T-helper 2 cell (primary cell): ENCODE measurements at places on chromosomes 11 and 22.

DNA sequence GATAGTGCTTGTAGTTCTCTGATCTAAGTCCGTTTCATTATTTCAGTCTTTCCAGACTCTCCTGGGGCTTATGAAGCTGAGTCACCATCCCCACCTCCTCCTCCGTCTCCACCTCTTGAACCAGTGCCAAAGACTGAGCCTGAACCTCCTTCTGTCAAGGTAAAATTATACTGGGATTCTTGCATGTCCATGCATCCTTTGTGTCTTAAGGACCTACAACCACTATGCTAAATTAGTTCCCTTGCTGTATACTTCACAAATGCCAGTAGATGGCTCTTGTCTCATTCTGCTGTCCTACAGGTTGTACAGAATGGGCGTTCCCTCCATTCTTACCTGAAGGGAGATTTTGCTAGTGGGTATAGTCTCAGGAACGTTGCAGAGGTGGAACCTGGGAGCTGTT lies 42.2 kb downstream of the POLD3 start:
- DNase-seq = no peak

GRCh38 chr22:47379037-47379436 lies 616.6 kb downstream of the TBC1D22A start:
- no peak for DNase-seq

DNA sequence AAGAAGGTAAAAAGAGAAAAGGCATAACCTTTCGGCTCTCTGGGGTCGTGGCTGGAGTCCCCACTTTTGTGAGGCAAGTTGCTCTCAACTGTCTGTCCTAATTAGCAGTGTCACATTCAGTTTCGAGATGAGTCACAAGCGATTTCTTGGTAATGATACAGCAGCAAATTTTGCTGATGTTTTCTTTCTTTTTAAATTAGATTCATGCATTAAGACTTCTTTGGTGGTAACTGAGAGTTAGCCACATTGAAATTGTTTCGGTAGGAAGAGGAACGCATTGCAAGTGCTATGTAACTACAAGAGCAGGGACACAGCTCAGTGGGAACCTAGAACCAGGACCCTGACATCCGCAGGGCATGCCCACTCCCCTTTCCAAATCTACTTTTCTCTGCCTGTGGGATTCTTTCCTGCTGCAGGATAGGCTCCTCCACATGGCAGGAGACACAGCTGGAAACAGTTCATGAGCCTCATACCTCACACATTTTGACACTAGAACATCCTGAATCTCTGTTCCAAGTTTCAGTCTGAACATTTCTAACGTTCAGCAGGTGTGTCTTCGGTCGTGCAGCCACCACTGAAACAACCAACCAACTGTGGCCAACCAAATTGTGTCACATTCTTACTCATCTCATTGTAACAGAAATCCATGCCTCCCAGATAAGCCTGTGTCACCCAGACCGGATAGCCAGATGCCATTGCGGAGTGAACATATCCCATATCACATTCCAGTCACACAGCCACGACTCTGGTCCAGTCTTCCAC lies 987.6 kb downstream of the NTM start:
- no peak for DNase-seq

- DNase-seq = no peak
These were observed 150.8 kb upstream of the TIMP3 start for GRCh38 chr22:32650553-32651345.

DNA sequence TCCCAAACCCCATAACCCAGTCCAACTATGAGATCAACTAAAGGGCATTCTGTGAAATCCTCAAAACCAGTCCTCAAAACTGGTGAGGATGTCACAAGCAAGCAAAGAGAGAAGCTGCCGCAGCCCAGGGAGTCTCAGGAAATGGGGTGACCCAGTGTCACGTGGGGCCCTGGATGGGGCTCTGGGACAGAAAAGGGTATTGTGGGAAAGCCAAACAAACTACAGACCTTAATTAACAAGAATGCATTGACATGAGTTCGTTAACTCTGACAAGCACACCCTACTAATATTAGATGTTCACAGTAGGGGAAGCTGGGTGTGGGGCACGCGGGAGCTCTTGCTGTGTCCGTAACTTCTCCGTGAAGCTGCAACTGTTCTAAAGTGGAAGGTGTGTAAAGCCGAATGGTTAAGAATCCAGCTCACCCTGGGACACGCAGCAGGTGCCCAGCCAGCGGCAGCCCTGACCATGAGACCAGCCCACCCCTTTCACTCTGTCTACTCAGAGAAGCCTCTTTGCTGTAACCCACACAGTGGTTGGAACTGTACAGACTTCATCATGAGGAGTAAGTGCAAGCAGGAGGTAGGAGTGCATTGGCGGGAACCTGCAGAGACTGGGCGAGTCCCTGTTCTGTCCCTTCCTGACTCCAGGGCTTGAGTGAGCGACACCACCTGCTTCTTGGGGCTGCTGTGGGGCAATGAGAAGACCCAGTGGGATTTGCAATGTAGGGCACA lies 17.9 kb downstream of the LINC01488 start:
- no peak for DNase-seq

GRCh38 chr22:41745968-41746367 lies 46.7 kb downstream of the MEI1 start:
- DNase-seq = no peak
